ENCODE measurements at places on chromosomes 16 and 17.

- no peak for DNase-seq
Observed at GRCh38 chr16:62870554-62870953, 834.3 kb upstream of the CDH8 start.

DNA sequence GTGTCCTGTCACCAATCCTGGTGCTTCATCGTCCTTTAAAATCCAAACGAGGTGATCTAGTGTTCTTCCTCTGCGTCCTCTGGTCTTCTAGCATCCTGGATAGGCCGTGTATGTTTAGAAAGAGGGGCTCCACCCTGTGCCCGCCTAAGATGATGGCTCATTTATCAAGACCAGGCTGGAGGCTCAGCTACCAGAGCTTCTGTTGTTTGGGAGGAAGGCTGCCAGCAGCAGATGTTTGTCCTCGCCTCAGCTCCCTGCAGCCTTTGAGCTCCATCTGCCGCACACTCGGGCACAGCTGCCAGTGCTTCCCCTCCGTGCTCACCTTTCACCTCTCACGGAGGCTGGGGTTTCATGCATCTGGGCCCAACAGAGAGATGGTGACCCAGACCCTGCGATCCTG lies 954.7 kb upstream of the RBFOX1 start:
- DNase-seq, result no peak

DNA sequence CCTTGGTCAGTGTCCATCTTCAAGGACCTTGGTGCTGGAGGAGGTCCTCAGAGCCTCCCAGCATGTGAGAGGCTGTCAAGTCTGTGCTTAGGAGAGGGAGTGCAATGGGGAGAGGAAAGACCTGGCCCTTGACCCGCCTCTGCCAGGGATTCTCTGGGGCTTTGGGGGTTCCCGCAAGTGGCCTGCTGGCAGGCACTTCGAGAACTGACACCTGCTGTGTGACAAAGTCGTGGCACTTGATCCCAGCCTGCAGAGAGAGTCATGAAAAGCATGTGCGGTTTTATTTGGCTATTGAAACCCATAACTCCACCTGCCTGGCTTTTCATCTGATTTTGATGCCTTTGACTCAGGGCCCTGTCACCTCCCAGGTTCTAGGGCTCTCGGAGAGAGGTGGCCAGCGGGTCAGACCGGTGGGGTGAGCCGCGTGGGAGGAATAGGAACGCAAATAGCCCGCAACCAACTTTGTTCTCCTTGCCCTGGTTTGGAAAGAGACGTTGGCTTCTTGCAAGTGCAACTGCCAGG lies 42.8 kb upstream of the GSE1 start:
- no peak for DNase-seq

DNA sequence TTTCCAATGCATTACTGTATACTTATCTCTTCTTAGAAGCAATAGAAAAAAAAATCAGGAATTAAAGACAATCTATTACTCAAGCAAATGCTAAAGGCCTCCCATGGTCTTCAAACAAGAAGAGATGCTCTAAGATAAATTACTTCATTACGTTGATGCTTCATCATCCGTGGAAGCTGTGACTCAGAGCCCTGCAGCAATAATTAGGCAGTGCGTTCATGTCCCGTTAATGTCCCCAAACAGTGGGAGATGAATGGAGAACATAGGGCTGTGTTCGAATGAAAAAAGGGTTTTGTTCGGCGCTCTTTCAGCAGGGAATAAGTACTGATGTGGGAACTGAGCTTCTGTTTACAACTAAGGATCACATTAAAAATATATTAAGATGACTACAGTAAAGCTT lies 15.9 kb upstream of the PDXDC1 start:
- no peak for DNase-seq

GRCh38 chr16:50769-51591 lies 2.4 kb downstream of the POLR3K start:
- DNase-seq, result no peak

- DNase-seq, result no peak
Observed at GRCh38 chr17:35731239-35731916, at the start of gene RASL10B. TSS of gene RASL10B (plus strand) at chr17:35731639. CDS start at chr17:35735185, 3,546 bp downstream.

GRCh38 chr17:77507111-77507885 lies 366.5 kb downstream of the SEC14L1 start:
- no peak for DNase-seq

DNA sequence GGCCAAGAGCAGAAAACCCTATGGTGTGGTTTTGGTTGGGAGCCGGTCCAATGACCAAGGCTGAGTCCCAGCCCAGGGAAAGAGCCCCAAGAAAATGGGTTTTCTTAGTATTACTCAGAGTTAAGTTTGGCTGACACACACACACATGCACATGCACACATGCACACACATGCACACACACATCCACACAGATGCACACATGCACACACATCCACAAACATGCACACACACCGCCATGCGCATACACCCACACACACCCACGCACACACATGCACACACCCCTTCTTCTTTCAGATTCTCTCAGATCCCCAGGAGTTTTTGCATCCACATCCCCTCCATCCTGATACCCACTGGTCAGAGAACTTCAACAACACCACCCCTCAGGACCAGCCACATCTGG lies 9.1 kb downstream of the ABCC12 start:
- DNase-seq, result no peak

DNA sequence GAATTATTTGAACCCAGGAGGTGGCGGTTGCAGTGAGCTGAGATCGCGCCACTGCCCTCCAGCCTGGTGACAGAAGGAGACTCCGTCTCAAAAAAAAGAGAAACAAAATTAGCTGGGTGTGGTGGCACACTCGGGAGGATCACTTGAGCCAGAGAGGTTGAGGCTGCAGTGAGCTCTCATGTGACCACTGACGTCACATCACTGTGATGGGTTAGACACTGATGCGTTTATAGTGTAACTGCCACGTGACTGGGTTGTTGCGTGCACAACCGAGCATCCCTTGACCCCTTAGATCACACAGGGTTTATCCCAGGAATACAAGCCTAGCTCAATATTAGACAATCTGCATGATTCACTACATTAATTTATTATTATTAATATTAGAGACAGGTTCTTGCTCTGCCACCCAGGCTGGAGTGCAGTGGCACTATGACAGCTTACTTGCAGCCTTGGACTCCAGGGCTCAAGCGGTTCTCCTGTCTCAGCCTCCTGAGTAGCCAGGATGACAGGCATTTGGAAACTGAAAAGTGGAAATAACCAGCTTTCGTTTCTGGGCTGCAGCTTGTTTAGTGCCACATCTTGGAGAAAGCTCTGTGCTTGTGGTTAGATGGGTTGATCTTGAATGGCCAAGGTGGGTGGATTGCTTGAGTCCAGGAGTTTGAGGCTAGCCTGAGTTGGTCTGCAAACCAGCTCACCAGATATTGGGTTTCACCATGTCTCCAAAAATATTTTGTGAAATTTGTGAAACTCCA lies 26.4 kb upstream of the ABR start:
- no peak for DNase-seq

DNA sequence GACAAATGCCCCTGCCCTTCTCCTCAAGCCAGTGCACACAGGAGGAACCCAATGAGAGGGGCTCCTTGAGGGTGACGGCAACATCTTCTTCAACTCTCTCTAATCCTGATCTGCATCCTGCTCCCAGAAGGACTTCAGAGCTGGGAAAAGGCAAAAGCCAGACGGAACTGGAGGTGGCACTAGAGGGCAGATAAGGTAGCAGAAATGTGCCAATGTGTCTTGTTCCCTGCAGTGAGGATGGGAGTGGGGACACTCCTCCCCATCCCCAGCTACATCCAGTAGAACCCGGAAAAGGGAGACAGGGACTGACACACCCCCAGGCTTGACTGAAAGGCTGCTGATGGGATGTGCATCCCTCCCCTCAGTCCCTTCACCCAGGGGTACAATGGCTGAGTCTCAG lies 28.5 kb downstream of the SRCIN1 start:
- DNase-seq, result no peak

Measured in effector memory CD4-positive, alpha-beta T cell (primary cell).